ENCODE measurements at places on chromosomes 1 and 21. TPM values are rescaled to one million over a fixed set of nuclear protein-coding genes. Genes with fewer than 3 reads are reported as not detected.
A peak's percentile ranks its signal among the peaks of the same experiment; 100 is the strongest.

GBP2 gene
- 280 TPM for total RNA-seq

DNA sequence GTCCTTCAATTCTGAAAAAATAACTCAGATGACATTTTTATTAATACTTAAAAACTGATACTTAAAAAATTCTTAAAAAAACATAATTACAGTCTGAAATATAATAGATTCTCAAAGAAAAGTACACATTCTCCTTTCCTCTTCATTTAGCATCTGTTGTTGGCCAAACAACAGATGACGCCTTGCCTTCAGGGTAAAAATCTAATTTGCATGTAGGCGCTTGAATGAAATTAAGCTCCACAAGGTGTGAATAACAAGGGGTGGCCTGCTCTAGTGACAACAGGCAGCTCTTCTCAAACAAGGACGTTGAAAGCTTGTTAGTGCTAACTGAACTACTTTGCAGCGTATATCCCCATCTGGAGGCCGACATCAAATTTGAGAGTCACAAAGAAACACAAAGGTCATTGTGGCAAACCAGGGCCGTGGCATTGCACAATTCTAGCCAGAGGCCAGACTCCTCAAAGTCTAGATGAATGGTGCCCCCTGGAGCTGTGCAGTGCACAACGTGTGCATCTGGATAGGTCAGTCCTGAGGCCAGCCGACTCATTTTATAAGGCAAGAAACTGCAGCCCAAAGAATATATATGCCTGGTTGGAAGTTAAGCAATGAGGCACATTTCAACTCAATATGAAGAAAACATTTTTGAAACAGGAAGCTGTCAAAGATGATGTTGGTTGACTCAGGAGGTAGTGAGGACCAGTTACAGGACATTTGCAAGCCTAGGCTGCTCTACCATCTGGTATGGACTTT, 459.2 kb upstream of the RUNX1 start:
- DNase-seq: no peak

TMEM61 gene
- not detected for total RNA-seq

DNA sequence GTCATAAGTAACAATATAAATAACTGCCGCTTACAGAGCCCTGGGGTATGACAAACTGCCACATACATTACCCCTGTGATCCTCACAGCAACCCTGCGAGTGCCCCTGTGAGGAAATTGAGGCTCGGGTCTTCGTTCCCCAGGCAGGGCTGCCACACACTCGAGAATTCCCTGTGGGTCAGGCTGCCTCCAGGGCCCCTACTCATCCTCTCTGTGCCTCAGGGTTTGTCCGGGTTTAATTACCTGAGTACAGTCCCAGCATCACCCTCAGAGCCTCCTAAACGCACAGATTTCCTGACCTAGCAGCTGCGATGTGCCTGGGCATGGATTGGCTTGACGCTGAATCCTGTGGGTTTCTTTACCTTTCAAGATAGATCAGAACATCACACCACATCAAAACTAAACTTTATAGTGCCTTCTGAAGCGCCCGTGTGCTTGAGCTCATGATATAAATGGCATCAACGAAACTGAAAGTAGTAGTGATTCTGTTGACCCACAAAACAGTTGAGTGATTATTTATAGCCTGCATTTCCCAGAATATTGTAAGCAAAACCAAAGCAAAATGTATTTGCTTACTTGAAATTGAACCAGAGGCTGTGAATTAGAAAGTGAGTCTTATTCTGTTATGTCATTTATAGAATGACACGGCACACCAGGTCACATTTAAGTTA, 14.0 kb downstream of the SLC37A1 start:
- peak; percentile 58 for DNase-seq

PLA2G2F gene
- not detected for total RNA-seq

S100A14 gene
- total RNA-seq: not detected

DNA sequence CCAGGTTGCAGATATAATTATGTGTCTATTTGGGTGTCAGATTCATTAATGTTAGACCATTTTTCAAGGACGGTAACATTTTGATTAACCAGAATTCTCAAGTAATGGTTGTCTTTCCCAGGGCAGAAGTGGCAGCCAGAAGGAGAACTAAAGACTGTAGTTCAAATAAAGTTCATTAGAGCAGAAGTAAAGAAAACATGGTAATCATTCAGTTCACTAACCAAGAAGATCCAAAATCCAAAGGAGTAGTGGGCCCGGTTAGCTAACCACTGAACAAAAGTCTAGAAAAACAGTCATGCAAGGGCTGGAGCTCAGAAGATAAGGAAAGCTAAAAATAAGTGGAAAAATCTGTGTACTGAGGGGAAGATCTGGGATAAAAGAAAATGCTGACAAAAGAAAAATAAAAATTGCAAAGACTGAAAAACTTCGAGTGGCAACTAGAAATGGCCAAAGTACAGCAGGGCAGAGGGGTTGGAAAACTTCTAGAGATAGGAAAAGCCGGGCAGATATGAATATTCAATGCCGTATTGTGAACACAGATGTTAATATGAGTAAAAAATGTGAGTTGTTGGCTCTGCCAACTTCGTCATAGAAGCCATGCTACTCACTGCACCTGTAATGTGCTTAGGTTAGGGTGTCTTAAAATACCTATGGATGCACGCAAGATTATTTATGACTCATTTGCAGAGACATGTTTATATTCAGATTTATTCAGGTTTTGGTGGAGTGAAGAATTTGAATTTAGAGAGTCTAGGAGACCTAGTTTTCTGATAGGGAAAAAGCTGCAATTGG, 925.9 kb downstream of the LTN1 start:
- DNase-seq: no peak

DNA sequence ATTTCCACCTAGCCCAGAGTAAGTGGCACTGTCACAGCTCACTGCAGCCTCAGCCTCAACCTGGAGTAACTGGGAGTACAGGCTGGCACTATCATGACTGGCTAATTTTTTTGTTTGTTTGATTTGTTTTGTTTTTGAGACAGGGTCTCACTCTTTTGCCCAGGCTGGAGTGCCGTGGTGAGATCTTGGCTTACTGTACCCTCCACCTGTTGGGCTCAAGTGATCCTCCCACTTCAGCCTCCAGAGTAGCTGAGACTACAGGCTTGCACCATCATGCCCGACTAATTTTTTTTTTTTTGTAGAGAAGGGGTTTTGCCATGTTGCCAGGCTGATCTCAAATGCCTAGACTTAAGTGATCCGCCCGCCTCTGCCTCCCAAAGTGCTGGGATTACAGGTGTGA, 2.5 kb downstream of the UCK2 start:
- no peak for DNase-seq

DNA sequence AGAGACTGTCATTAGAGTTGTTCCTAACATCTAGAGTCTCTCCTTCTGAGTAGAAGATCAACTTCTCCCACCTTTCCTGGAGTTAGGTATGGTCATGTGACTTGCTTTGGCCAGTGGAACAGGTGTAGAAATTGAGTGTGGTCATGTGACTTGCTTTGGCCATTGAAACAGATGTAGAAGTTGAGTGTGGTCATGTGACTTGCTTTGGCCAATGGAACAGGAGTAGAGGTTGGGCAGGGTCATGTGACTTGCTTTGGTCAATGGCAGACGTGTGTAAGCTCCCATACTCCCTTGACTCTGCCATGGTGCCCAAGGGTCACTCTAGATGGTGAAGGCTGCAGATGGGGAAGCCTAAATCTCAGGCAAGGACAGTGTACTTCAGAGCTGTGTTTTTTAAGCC, 306.0 kb downstream of the NPHP4 start:
- DNase-seq: no peak

TLR5 gene
- total RNA-seq: 0.15 TPM

CELA2B gene
- not detected for total RNA-seq

All from activated CD4-positive, alpha-beta memory T cell treated with anti-CD3 and anti-CD28 coated beads, Interleukin-2, amount 10 ng/mL, durations not matched to agents 7 days and 5 days (primary cell).